ENCODE measurements at places on chromosomes 5 and 9.

DNA sequence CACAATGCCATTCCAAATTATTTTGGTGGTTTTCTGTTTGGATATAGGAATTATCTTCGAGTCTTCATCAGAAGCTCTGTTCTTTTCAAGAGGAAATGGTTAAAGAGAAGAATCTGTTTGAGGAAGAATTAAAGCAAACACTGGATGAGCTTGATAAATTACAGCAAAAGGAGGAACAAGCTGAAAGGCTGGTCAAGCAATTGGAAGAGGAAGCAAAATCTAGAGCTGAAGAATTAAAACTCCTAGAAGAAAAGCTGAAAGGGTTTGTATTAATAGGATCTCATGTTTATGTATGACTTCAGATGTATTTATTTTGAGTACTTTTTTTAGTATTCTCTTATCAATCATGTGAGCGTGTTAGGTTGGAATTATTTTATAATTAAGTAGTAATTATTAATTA is 15.0 kb downstream of the HMMR start:
- no peak for DNase-seq

DNA sequence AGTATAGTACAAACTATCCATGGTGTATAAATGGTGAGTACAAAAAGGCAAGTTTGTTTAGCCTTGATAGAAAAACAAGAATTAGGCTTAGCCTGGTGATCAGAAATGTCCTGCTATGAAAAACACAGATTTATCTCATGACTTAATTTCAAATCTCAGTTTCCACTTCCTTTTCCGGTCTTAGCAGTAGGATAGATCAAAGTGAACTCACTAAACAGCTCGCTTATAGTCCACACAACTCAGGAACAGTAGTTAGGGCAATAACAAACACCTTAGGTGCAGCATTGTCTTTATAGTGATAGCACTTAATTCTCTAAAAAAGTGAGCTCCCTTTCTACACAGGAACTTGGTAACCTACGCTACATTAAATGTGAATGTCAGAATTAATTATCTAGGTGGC is 11.4 kb downstream of the GOLGA1 start:
- DNase-seq = no peak

DNA sequence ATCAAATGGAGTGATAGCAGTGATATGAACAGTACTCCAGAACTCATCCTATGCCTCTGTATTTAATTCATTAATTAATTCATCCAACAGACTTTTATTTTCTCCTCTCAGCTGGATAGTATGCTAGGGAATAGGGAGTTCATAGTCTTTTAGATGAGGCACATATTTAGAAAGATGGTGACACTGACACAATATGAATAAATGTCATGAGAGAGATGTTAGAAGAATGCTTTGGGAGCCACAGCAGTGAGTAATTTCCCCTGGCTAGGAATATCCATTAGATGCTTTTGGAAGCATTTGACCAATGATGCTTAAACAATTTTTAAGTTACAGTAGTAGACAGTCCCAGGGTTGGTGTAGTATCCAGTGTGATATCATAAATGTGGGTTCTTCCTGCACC is 428.7 kb upstream of the SGCD start:
- DNase-seq = no peak

DNA sequence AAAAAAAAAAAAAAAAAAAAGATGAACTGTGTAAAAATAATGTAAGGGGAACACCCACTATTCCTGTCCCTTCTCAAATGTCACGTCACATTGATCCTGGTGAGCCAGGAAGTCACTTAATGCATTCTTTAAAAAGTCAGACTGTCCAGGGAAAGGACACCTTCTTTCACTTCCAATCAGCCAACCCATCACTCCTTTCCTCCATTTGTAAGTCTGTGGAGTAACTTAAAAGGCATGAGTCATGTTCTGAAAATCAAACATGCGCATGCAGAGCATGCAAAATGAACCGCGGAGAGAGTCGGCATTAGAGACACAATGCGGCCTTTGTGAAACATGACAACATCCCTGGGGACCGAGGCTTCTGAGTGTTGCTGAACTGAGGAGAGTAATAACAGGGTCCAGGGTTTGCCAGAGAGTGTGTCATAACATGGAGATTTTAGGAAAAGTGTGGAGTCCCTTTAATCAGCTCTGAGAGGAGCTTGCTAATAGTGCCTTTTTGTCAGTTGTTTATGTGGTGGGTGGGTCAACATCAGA is 77.6 kb upstream of the SEMA6A start:
- DNase-seq = no peak

- no peak for DNase-seq
Observed at GRCh38 chr9:111533099-111533790, 8.3 kb downstream of the ZNF483 start.

GRCh38 chr9:68540712-68541535 is at the start of gene TMEM252:
Gene TMEM252, minus strand, starts transcription at chr9:68540883. Its CDS starts 69 bp downstream, at chr9:68540814.
- DNase-seq = no peak

DNA sequence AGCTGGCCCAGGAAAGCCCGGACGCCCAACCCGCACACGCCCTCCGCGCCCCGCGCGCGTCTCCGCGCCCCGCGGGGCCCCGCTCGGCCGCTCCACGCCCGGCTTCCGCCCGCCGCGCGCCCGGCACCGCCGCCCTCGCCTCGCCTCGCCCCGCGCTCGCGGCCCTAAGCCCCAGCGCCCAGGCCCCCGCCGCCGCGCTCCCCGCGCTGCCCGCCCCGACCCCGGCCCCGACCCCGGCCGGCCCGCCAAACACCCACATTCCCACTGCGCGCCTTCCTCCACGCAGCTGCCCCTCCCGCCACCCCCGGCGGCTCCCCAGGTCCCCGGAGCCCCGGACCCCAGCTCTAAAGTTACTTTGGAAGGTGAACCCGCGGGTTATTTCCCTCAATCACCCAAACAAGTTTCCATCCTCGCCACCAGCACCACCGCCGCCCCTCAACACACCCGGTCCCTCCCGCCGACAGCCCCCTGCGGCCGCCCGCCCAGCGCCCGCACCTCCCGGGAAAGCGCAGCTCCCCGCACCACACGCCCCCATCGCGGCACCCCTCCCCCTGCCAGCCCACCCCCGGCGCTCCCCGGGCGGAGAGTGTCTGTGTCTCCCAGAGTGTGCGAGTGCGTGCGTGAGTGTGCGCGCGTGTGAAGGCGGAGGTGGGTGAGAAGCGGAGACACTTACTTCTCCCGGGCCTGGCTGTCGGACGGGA is 439 bp downstream of the SSBP2 start:
- peak; percentile 24 for DNase-seq

Data from CD8-positive, alpha-beta memory T cell (primary cell).